ENCODE measurements at places on chromosomes 5 and 9. TPM values are rescaled to one million over a fixed set of nuclear protein-coding genes. Genes with fewer than 3 reads are reported as not detected.

MSMP gene
- total RNA-seq = not detected

- DNase-seq = no peak
These were observed 90.0 kb downstream of the ARRDC3 start for GRCh38 chr5:91293131-91293530.

DNA sequence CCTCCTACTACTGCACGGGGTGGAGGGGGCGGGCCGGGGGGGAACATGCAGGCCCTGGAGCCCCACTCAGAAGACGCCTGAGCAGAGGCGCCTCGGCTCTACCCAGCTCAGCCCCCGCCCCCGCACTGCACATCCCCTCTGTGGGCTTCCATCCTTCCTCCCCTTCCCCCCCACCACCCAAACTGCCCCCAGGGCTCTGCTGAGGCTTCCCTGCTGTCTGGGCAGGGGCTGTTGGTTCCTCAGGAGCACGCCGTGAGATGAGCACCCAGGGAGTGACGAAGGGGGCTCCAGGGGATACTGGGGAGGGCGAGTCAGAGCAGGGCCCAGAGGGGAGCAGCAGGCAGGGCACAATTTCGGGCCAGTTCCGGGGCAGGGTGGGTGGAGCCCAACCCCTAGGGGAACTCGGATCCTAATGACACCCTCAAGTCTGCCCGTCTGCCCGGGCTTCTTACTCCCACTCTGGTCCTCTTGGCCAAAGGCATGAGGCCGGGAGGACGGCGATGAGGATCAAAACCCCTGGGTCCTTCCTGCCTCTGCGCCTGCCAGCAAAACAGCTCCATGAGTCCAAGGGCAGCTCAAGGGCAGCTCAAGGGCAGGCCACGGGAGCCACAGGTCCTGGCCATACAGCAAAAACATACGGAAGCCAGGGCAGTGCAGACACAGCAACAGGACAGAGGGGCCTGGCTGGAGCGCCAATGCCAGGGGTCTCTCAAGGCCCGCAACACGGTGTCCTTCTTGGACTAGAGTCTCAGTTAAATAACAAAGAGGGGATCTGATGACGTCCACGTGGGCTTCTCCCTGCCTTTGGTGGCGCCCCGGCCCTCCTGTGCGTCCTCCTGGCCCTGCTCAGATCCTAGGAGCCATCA, 200.9 kb downstream of the AUH start:
- DNase-seq = no peak

DNA sequence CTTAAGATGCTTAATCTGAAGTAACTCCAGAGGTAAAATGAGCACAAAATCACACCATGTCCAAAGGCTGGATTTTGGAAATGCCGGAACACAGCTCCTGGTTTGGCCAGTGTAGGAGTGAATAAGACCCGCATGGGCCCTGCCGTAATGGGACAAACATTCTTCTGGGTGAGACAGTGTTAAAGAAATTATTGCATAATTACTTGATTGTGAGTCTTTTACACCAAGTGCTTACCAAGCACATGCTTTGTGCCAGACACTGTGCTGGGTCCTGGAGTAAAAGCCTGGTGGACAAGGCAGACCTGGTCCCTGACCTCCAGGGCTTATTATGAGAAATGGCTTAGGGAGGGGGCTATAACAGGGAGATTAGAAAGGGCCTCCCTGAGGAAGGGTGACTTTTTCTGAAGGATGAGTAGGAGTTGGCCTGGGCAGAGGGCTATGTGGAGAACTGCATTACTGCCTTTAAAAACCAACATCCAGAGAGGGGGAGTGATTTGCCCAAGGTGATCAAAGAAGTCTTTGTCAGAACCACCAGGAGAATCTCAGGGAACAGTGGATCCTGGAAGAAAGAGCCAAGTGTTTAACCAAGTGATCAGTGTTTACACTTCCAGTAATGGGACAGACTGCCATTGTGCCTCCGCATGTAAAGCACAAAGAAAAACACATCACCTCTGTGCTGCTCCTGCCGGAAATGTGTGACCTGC, 3.5 kb downstream of the PDE6A start:
- no peak for DNase-seq

GMCL2 gene
- not detected for total RNA-seq

MYMK gene
- not detected for total RNA-seq

N4BP3 gene
- 0.21 TPM for total RNA-seq

TCF7 gene
- 12.1 TPM for total RNA-seq

DNA sequence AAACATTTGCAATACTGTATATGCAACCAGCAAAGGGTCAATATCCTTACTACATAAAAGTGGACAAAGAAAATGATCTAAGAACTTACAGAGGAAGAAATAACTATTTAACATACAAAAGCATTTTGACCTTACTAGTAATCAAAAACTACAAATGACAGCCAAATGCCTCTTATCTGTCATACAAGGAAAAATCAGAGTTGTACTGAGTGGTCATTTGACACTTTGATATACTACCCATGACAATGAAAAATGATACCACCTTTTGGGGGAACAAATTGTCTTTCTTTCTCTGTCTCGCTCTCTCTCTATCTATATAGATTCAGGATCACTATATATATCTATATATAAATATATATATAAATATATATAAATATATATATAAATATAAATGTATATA, 50.4 kb upstream of the ZSWIM6 start:
- DNase-seq = no peak

SLC6A3 gene
- not detected for total RNA-seq

CARTPT gene
- 12.7 TPM for total RNA-seq

SPINK4 gene
- total RNA-seq = not detected

DNA sequence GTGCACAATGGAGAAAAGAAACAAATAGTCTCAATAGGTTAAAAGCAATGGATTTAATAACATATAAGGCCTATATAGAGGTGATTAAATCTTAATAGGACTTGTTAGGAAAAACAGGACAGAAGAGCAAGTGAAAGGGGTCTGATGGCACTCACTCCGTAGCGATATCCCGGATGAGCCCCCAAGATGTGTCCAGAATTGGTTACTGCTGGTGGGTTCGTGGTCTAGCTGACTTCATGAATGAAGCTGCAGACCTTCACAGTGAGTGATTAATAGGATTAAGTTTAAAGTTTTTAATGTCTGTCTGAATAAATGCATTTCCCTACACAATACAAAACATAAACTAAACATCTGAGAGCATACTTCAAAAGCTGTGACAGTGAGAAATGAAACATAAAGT, 110.4 kb upstream of the FAM174A start:
- DNase-seq = no peak

DNA sequence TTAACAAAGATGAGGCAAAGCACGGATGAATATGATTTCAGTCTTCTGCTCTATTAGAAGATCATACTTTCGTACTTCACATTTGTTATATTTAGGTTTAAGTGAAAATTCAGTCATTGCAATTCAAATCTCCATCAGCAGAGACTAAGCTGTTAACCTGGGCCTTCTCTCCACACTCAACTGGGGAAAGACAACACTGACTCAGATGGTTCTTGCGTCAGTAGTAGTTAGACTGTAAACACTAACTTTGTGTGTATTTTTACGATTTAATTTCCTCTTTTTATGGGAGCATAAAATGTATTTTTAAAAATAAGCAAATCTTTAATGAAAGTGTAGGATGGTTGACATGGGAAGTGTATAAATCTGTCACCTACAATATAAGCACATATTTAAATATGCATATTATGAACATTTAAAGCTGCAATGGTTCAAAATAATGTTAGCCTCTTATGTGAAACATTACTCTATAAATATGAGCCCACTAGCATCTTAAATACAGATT, 42.7 kb upstream of the ZNF608 start:
- DNase-seq = no peak

DNA sequence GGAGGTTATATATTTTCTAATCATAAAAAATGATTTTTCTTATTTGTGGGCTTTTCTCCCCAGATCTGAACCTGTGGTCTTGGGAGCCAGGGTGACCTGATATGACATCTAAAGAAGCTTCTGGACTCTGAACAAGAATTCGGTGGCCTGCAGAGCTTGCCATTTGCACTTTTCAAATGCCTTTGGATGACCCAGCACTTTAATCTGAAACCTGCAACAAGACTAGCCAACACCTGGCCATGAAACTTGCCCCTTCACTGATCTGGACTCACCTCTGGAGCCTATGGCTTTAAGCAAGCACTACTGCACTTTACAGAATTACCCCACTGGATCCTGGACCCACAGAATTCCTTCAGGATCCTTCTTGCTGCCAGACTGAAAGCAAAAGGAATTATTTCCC, 59.0 kb upstream of the RIC1 start:
- no peak for DNase-seq

- DNase-seq = peak; percentile 81
These were observed 505 bp upstream of the ACER2 start for GRCh38 chr9:19408316-19408692.

- no peak for DNase-seq
These were observed 533.5 kb downstream of the RAB3C start for GRCh38 chr5:59116231-59116865.

PCDHA5 gene
- not detected for total RNA-seq

DNA sequence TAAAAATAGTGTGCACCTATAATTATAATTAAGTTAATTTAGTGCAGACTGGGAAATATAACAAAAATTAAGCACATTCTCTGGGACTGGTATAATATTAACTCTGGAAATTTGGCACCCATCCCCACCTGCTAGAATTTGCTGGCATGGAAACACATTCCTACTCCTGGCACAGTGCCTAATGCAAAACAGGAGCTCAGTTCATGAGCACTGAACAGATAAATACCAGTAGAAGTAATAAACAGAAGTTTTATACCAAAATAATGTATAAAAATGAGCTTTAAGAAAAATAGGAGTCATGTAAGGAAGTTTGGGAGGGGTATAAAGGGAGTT, 23.7 kb upstream of the NPR3 start:
- no peak for DNase-seq

GRCh38 chr5:94908889-94909480, 290.5 kb downstream of the SLF1 start:
- DNase-seq = no peak

MARCOL gene
- not detected for total RNA-seq

DNA sequence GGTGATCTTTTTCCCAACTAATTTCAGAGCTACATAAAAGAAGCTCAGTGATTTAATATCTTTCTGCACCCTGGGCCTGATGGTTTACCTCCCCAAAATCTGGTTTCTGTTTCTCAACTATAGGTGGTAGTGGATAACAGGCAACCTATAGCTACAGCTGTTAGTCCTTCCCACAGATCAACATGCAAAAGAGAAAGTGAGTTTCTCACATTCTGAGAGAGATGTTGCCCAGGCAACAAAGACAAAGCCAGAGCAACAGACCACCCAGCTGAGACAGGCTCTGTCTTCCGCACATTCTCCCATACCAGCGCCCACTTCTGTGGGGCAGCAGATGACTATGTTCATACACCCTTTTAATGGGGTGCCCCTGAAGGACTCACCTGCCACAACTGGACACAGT, 40.7 kb upstream of the PPP2R2B start:
- no peak for DNase-seq

- DNase-seq = no peak
These were observed 89.5 kb downstream of the CDH10 start for GRCh38 chr5:24555229-24555628.

LAMC3 gene
- total RNA-seq = 1.6 TPM

GRCh38 chr9:8012986-8013385, 213.4 kb upstream of the DMAC1 start:
- DNase-seq = no peak

SHISAL2B gene
- total RNA-seq = not detected

- DNase-seq = no peak
These were observed 464.0 kb upstream of the TUSC1 start for GRCh38 chr9:26142201-26142600.

DNA sequence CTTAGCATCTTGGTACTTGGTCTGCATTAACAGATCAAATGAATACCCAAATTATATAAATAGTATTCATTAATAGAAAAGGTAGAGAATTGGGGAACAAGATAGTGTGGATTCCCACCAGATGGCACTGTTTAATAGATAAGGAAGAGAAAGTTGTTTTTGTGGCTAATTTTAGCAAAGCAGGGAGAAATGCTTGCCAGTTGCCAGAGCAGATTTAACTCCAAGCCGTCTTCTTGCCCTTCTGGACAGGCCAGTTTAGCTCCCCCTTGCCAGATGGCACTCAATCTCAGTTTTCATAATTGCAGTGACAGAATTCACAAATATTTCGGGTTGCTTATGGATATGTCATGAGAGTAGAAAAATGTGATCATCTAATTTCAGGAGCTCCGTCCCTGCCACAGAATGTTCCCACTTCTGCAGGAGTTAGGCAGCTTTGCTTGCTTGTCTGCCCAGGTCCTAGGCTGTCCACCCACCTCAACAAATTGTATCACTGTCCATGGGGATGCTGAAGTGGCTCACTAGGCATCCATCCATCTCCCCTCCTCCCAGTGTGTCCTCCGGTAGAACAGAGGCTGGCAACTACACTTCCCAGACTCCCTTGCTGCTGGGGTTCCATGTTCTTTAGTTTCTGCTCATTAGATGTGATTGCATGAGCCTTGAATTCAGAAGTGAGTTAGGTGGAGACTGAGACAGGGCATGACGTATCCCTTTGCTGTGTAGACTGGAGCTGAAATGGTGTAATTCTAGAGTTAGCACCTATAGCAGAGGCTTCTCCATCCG, 11.8 kb upstream of the HEXB start:
- no peak for DNase-seq

DNA sequence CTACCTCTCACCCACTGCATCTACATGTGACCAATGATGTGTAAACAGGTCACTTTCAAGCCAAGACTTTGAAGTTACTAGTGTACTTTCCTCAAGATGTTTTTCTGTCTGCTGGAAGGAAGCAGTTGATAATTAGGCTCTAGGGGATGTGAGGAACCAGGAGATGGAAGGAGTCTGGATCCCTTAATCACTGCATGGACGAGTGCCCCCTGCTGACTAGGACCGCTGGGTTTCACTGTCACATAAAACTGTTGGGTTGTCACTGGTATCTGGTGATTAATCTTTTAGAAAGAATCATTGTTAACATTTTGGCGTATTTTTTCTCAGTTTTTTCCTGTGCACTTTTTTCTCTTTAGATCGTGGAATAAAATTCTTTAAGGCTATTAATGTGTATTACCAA, 79.5 kb downstream of the SREK1 start:
- no peak for DNase-seq

- DNase-seq = no peak
These were observed 205.4 kb upstream of the ITGA1 start for GRCh38 chr5:52582313-52582712.

GRCh38 chr5:16740811-16741392, 124.1 kb upstream of the RETREG1 start:
- DNase-seq = no peak

PCDHA4 gene
- total RNA-seq = not detected

GRCh38 chr9:104849023-104849422, 78.9 kb downstream of the ABCA1 start:
- DNase-seq = no peak

RUFY1 gene
- total RNA-seq = 12.2 TPM

DNA sequence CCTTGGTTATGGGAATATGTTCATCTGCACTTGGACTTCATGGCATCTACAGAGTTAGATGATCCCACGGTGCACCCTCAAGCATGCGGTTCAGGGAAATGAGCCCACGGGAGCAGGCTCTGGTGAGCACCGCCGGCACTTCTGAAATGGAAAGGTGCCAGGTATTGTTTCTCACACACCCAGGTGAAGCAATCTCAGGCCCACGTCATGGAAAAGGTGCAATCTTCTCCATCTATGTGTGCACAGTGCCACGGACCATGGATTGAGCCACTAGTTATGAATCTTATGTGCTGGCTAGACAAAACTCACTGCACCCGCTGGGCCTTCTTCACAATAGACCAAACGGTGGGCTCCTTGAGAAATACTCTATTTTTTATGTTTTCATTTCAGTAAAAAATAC, 27.3 kb downstream of the IRX1 start:
- DNase-seq = no peak

- no peak for DNase-seq
These were observed 113.8 kb downstream of the ANKRD18B start for GRCh38 chr9:33637881-33638280.
